ENCODE measurements at places on chromosomes 4 and X.

DNA sequence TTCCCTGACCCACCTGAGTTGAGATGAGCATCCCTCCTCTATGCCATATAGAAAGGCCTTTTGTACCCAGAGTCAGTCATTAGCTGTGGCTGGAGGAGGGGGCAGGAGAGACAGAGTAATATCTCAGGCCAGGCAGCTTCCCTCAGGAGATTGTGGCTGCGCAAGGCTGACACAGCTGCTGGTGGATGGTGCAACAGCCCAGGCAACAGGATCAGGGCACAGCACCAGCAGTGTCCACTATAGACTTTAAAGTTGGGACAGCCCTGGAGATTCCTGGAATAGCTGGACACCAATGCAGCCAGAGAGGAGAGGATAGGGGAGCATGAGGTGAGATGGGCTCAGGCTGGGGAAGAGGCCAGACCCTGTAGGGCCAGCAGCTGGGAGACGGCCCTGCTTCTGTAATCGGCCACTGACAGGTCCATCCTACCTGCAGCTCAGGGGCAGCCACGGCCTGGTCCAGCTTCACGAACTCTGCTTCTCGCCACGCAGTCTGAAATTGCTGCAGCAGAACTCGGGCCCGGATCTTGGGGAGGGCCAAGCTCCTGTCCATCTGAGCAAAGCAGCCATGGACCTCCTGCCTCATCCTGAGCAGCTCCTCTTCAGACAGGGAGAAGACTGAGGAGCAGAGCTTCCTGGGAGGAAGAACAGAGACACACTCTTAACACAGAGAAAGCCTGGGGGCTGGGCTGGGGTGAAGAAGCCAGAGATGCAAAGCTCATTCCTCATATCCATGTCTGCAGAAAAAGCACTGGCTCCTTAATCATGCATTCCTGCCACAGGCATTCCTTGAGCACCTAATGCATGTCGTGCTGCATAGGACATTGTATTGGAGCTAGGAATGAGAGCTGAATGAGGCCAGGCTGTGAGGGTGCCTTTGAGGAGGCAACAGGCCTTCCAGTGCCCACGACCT, 90.1 kb downstream of the EVC2 start:
- no peak for DNase-seq

DNA sequence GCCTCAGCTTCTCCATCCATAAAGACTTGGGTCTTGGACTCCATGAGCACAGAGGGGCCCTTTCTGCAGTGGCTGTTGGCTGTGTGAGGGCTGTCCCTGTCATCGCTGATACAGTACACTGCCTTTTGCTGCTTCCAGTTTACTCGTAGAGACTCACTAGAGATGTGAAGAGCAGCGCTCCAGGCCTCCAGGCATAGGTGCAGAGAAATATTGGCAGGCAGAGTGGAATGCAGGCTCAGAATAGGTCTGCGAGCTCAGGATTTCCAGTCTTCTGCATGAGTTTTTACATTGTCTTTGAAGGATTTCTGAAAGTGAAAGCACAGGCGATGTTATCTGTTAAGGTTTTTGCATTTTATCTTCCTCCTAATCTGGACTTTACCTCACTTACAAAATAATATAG, 97.4 kb downstream of the AASDH start:
- DNase-seq, result no peak

- no peak for DNase-seq
Measured at GRCh38 chr4:142373610-142374009, 472.5 kb downstream of the INPP4B start.

GRCh38 chrX:65493431-65493830, 41.2 kb downstream of the LAS1L start:
- DNase-seq, result no peak

- DNase-seq, result no peak
Measured at GRCh38 chrX:5117816-5118215, 1110.9 kb downstream of the NLGN4X start.

GRCh38 chrX:47578692-47579091, 3.5 kb upstream of the TIMP1 start:
- no peak for DNase-seq

DNA sequence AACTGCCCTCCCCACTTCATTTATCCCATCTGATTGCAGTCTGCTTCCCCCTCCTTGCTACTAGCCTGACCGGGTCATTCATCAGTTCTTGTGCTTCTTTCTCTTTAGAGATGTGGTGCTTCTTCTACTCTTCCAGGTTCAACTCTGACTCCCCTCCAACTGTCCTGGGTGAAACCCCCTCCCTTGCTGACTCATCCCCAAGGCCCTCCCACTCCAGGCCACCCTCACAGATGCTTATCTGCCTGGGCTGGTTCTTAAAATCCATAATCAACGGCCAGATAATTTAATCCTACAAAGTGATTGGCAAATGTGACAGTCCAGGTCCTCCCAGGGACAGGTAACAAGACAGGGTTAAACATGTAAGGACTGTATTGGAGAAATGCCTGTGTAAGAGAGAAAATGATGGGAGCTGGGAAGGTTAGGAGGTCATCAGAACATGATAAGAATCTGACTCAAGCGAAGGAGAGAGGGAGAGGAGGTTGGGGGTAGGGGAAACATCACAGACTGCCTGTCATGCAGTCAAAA, 182.8 kb upstream of the C1QTNF7 start:
- DNase-seq, result no peak

DNA sequence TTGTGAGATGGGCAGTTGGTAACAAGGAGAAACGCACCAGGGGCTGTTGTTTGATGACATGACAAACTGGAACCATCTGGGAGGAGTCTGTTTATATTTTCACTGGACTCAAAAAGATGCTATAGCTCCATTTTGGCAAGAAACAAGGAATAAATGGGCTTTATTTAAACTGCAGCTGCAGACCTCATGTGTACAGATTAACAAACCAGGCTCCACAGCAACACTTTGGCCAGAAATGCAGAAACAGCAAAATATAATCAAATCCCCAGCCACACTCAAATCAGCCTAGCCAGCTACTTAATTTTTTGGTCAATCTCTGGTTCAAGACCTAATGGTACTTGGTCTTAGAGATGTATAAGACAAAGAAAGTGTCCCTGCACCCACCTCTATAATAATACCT, 52.7 kb downstream of the ASB9 start:
- no peak for DNase-seq

DNA sequence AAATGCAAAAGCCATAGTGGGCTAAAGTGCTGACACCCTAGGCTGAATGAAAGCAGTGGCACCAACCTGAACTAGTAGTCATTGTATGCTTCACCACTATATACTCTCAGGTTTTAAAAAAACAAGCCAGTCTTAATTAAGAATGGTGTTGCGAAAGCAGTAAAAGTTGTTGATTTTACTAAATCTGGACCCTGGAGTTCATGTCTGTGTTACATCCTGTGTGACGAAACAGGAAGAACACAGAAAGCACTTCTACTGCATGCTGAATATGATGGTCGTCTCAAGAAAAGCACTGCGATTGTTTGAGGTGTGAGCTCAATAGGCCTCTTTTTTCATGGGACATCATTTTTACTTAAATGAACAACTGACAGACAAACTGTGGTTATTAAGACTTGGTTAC, 24.2 kb upstream of the GDPD2 start:
- DNase-seq, result peak; percentile 13

GRCh38 chrX:134443461-134443860, 16.5 kb upstream of the HPRT1 start:
- no peak for DNase-seq

GRCh38 chr4:25986807-25987206, 72.8 kb downstream of the SMIM20 start:
- no peak for DNase-seq
